Pancreas (tissue), 10 donors: ENCODE measurements at places on chromosomes 6 and 20.
A peak's percentile ranks its signal among the peaks of the same experiment; 100 is the strongest.

GRCh38 chr20:33773412-33774089 is 37.6 kb upstream of the CHMP4B start:
- H3K4me3 ChIP-seq, result no peak overlapping the region
- no peak overlapping the region for H3K27ac ChIP-seq
- no peaks in the 10 kb centered on the region for H3K27me3 ChIP-seq
- no peak for DNase-seq

DNA sequence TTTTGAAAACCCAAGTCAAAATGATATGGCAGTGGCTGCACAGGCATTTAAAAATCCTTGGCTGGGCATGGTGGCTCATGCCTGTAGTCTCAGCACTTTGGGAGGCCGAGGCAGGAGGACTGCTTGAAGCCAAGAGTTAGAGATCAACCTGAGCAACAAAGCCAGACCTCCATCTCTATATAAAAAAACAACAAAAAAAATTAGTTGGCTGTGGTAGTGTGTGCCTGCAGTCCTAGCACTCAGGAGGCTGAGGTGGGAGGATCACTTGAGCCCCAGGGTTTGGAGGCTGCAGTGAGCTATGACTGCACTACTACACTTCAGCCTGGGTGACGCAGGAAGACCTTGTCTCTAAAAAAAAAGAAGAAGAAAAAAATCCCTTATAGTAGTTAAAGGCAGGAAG is 142.9 kb downstream of the MYB start:
- no peaks in the 10 kb centered on the region for H3K4me1 ChIP-seq
- no peaks in the 10 kb centered on the region for H3K36me3 ChIP-seq
- no peak overlapping the region for H3K27ac ChIP-seq
- H3K4me3 ChIP-seq, result no peak overlapping the region
- no peaks in the 10 kb centered on the region for H3K27me3 ChIP-seq

DNA sequence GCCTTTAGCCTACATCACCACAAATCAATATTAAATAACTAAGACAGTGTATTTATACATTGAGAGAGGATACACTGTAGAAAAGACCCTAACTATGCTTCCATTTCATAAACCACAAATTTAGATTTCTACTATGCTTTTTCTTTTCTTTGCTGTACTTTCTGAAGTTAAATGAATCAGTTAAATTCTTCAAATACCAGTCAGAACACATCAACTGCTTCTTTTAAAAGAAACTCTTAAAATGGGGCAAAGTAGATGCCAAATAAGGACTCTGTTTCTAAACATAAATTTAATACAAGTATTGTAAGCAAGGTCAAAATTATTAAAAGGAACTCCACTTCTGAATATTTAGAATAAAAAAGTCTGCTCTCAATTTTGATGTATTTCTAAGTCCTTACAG is 76.9 kb downstream of the GMDS start:
- H3K36me3 ChIP-seq, result no peaks in the 10 kb centered on the region
- no peak overlapping the region for H3K4me3 ChIP-seq
- no peak overlapping the region for H3K27ac ChIP-seq

DNA sequence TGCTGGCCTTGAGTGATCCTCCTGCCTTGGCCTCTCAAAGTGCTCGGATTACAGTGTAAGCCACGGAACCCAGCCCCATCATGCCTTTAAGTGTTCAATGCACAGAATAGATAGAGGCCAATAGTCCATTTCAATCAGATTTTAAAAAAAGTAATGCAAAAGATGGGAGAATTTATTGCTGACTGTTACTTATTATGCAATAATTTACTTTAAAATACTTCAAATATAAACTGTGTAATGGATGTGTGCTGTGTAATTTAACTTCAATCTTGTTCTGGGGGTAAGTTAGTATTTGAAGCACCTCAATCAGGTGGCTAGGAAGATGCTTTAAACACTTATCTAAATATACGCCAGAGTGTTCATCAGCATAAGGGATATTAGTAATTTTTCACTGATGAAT is 51.7 kb upstream of the BCLAF1 start:
- no peak overlapping the region for H3K4me3 ChIP-seq
- H3K27ac ChIP-seq, result no peak overlapping the region
- no peaks in the 10 kb centered on the region for H3K4me1 ChIP-seq
- H3K36me3 ChIP-seq, result no peaks in the 10 kb centered on the region

- H3K4me1 ChIP-seq, result no peaks in the 10 kb centered on the region
- no peak for DNase-seq
- H3K36me3 ChIP-seq, result no peaks in the 10 kb centered on the region
- H3K4me3 ChIP-seq, result no peak overlapping the region
- H3K27ac ChIP-seq, result no peak overlapping the region
These were observed 15.8 kb upstream of the SERPINB9 start for GRCh38 chr6:2918936-2919335.

DNA sequence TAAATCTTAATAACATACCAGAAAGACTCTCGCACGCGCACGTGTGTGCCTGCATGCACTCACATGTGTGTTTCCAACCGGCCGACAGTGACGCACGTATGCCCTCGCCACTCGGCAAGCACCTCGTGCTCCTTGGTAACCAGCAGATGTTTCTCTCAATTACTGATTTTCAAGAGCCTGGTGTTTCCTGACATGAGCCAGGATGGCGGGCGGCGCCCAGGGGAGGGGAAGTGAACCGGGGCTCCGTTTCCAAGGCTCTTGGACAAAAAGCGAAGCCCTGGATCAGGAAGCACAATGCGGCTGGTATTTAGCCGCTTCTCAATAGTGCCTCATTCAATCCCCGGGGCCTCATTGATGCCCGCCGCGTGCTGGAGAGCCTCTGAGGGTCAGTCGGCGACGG is 37.7 kb downstream of the PMEPA1 start:
- no peaks in the 10 kb centered on the region for H3K36me3 ChIP-seq
- H3K27ac ChIP-seq, result no peak overlapping the region
- H3K4me1 ChIP-seq, result no peaks in the 10 kb centered on the region
- H3K27me3 ChIP-seq, result no peaks in the 10 kb centered on the region
- H3K4me3 ChIP-seq, result no peak overlapping the region

- H3K4me3 ChIP-seq, result no peak overlapping the region
- H3K4me1 ChIP-seq, result no peaks in the 10 kb centered on the region
- no peaks in the 10 kb centered on the region for H3K36me3 ChIP-seq
These were observed 32.4 kb downstream of the SNX3 start for GRCh38 chr6:108228416-108228815.

GRCh38 chr6:97218912-97219311 is 64.1 kb downstream of the MMS22L start:
- no peak overlapping the region for H3K4me3 ChIP-seq
- H3K27me3 ChIP-seq, result no peaks in the 10 kb centered on the region
- no peaks in the 10 kb centered on the region for H3K4me1 ChIP-seq

- peak; percentile 23 for DNase-seq
- H3K4me3 ChIP-seq, result peak overlapping the region; percentile 64
- no peaks in the 10 kb centered on the region for H3K36me3 ChIP-seq
- peak overlapping the region; percentile 80 for H3K27ac ChIP-seq
- H3K4me1 ChIP-seq, result no peaks in the 10 kb centered on the region
These were observed 4.5 kb downstream of the TP53INP2 start for GRCh38 chr20:34708621-34709043.

GRCh38 chr20:56453352-56453751 is 15.1 kb upstream of the RTF2 start:
- H3K27ac ChIP-seq, result no peak overlapping the region
- no peak for DNase-seq
- H3K4me3 ChIP-seq, result no peak overlapping the region
- H3K4me1 ChIP-seq, result no peaks in the 10 kb centered on the region

DNA sequence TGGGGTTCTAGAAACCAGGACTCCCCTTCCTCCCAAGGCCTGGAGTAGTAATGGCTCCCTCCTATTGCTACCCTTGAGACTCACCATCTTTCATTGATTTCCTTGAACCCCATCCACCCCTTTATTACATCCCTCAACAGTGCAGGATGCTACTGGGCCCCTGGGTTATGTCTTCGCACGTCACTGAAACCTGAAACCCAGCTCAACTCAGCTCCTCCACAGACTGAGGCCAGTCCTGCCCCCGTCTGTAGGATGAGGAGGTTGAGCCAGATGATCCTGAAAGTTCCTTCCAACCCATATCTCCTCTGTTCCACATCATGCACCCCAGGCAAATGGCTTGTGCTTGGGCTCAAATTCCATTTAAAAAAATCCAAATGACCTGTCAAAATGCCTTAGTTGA is 21.4 kb downstream of the CPNE5 start:
- no peaks in the 10 kb centered on the region for H3K4me1 ChIP-seq
- DNase-seq, result no peak
- H3K4me3 ChIP-seq, result no peak overlapping the region
- H3K36me3 ChIP-seq, result no peaks in the 10 kb centered on the region

- no peak overlapping the region for H3K4me3 ChIP-seq
- no peaks in the 10 kb centered on the region for H3K36me3 ChIP-seq
- no peaks in the 10 kb centered on the region for H3K4me1 ChIP-seq
- H3K27me3 ChIP-seq, result no peaks in the 10 kb centered on the region
These were observed 12.9 kb upstream of the PRSS16 start for GRCh38 chr6:27234576-27234975.

- DNase-seq, result peak; percentile 10
- no peaks in the 10 kb centered on the region for H3K4me1 ChIP-seq
- H3K4me3 ChIP-seq, result no peak overlapping the region
- no peaks in the 10 kb centered on the region for H3K36me3 ChIP-seq
- H3K27me3 ChIP-seq, result no peaks in the 10 kb centered on the region
These were observed 223.7 kb downstream of the GMDS start for GRCh38 chr6:2021713-2022125.

DNA sequence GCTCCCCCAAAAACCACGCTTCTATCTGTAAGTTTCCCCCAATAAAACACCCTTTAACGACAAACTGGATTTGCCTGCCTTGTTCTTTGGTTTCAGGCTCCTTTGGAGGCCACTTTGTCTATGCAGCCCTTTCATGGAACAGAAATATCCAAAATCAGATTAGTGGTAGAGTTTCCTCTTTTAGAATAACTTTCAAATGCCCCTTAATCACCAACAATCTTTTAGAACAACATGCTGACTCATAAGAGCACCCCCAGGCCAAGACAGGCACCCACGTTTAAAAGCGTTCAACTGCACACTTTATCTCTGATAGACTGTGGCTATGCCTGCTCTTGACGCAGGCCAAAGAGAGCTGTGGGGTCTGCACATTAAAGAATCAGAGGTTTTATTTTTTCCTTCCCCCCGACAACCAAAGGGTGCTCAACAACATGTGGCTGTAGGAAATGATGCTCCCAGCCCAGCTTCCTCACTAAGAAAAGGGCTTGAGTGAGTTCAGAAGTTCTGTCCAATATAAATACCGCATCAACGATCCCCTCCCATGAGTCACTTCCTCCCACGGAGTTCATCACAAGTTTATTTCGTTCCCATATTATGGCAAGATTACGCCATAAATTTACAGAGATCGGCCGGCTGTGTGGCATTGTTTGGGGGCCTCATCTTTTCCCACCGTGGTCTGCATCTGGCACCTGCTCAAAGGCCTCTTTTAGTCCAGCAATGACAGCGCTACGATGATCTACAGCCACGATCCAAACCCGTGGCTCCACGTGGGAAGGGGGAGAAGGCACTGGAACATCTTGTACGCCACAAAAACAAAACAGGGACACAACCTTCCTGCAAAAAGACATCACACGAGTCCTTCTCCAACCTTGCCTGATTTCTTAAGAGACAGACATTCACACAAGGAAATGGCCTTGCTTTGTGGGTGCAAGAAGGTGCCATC is 88.8 kb upstream of the NFATC2 start:
- no peaks in the 10 kb centered on the region for H3K36me3 ChIP-seq
- H3K27ac ChIP-seq, result peak overlapping the region; percentile 47
- no peak for DNase-seq
- H3K4me1 ChIP-seq, result no peaks in the 10 kb centered on the region
- no peak overlapping the region for H3K4me3 ChIP-seq

GRCh38 chr20:34215711-34216381 is 25.4 kb upstream of the ASIP start:
- peak; percentile 95 for DNase-seq
- H3K27ac ChIP-seq, result peak overlapping the region; percentile 32
- H3K27me3 ChIP-seq, result no peaks in the 10 kb centered on the region
- H3K36me3 ChIP-seq, result no peaks in the 10 kb centered on the region
- peak overlapping the region; percentile 46 for H3K4me3 ChIP-seq

DNA sequence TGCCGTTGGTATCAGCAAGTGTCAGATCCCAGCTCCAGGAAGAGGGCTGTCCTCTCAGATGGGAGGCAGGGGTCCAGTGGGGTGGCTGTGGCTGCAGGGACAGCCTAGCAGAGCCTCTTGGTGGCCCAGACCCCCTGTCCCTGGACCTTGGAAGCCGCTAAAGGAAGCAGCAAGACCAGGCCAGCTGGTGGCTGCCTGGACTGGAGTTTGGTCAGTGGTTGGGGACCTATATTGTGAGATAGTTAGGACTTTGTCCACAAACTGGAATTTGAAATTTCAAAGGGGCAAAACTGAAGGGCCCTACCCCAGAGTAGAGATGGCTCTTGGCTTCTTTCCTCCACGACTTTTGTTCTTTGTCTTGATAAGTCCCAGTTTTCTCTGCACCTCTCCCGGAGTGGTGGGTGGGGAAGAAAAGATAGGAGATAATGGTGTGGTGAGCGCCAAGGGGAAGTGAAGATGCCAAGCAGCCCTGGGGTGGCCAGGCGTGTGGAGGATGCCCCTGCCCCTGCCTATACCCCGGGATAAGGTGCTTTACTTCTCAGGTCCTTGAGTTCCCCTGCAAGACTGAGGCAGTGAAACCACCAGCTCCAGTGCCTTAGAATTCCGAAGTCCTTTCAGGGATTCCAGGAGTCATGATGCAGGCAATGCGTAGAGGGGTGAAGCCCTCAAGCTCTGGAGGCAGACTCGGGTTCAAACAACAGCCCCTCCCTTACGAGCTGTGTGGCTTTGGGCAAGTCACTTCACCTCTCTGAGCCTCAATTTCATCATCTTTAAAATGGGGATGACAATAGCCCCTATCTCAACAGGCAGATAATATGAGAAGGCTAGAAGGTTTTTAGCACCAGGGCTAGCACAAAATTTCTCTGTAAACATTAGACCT is 40.2 kb downstream of the HNF4A start:
- no peak overlapping the region for H3K4me3 ChIP-seq
- no peak for DNase-seq
- H3K36me3 ChIP-seq, result no peaks in the 10 kb centered on the region
- peaks cover 6% of the 10 kb centered on the region for H3K4me1 ChIP-seq

GRCh38 chr20:17825252-17825959 is 125.6 kb downstream of the BANF2 start:
- no peak overlapping the region for H3K27ac ChIP-seq
- no peak for DNase-seq

GRCh38 chr6:98514073-98514720 is 320.2 kb upstream of the POU3F2 start:
- H3K4me1 ChIP-seq, result no peaks in the 10 kb centered on the region
- no peak overlapping the region for H3K4me3 ChIP-seq
- no peaks in the 10 kb centered on the region for H3K36me3 ChIP-seq
- DNase-seq, result no peak

DNA sequence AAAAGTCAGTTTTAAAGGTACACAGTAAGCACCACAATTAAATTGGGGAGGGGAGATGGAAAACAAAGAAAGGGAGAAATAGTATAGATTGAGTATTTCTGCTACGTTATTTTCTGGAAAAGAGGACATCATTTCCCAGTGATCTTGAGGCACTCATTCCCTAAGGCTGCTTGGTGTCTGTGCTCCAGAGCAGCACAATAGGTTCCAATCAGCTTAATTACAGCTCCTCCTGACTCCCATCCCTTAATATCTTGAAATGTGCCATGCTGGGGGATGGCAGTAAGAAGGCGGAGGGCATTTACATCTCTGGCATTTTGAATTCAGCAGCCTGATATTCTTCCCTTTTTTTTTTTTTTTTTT is 39.5 kb upstream of the BEND3 start:
- H3K4me3 ChIP-seq, result no peak overlapping the region
- no peak for DNase-seq
- no peaks in the 10 kb centered on the region for H3K36me3 ChIP-seq
- no peaks in the 10 kb centered on the region for H3K27me3 ChIP-seq
- peak overlapping the region; percentile 16 for H3K27ac ChIP-seq
- H3K4me1 ChIP-seq, result peaks cover 16% of the 10 kb centered on the region
